Endodermal cell (in vitro differentiated cells): ENCODE measurements at places on chromosomes 2 and 18. TPM values are rescaled to one million over a fixed set of nuclear protein-coding genes. Genes with fewer than 3 reads are reported as not detected.

Gene MC2R
- total RNA-seq = not detected in 3 replicates

Gene DES
- 1.1 and 1.6 TPM in 2 replicates for total RNA-seq

DNA sequence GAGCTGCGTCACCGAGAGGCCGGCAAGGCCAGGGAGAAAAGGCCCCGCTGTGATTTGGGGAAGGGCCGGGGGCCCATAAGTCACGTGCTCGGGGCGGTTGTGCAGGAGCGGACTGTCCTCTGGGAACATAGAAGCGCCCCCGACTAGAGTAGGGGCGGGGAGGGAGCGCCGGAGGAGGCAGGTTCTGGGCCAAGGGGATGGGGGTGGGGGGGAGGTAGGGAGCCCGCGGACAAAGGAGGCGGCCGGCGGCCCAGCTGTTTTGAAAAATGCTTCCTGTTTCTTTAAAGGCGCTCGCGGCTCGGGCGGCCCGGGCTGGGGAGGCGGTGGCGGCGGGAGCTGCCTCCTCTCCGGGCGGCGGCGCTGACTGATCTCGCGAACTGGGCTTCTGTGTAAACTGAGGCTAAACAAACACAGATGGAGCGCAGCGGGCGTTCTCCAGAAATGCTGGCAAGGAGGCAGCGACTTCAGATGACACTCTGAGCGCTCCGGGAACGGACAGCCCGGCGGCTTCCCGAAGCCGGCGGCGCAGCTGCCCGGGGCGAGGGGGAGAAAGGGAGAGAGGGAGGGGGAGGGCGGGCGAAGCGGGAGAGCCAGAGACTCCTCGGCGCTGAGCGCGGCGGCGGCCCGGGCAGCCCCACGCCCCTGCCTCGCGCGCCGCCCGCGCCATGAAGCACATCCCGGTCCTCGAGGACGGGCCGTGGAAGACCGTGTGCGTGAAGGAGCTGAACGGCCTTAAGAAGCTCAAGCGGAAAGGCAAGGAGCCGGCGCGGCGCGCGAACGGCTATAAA, at the start of gene ATOH8:
Gene ATOH8 (plus strand): TSS at position 467 of the 788 bp plus-strand sequence. CDS start 199 bp downstream, at position 666.
- peak; percentile 90 for DNase-seq
- no peaks in the 10 kb centered on the region for H3K36me3 ChIP-seq
- H3K4me3 ChIP-seq = peak within 1 kb of the TSS; percentile 76
- H3K4me1 ChIP-seq = peaks cover 6% of the 10 kb centered on the region

DNA sequence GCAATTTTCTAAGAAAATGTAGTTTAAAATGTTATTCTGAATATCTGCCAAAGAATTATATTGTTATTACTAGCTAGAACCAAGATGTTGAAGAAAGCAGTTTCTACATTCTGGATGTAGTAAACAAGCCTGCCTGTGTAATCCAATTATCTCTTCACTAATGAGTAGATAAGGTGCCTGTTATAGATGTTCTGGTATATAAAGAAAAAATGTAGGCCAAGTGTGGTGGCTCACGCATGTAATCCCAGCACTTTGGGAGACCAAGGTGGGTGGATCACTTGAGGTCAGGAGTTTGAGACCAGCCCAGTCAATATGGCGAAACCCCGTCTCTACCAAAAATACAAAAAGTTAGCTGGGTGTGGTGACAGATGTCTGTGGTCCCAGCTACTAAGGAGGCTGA, 28.9 kb downstream of the CD302 start:
- H3K36me3 ChIP-seq = peaks cover 88% of the 10 kb centered on the region
- H3K27me3 ChIP-seq = no peaks in the 10 kb centered on the region
- DNase-seq = no peak
- no peak overlapping the region for H3K27ac ChIP-seq

DNA sequence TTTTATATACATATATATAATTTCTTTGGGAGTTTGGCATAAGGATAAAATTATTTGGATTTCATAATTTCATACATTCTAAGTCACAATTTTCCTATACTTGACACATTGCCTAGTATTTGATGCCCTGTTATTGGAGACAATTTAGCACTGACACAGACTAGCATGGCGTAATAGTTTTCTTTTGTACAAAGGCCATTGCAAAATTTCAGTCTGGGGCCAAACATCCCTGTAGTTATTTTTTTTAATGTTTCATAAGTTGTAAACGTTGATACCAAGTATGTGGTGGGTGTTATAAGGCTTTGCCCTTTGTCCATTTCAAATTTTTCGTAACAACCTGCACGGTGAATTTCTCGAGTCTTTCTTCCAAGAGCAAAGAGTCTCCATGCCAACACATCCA, 95.7 kb upstream of the NRP2 start:
- H3K4me1 ChIP-seq = no peaks in the 10 kb centered on the region
- DNase-seq = no peak
- no peaks in the 10 kb centered on the region for H3K27me3 ChIP-seq
- H3K27ac ChIP-seq = no peak overlapping the region
- H3K36me3 ChIP-seq = no peaks in the 10 kb centered on the region
- H3K4me3 ChIP-seq = no peak overlapping the region

Gene SMYD1
- total RNA-seq = not detected in 2 replicates

DNA sequence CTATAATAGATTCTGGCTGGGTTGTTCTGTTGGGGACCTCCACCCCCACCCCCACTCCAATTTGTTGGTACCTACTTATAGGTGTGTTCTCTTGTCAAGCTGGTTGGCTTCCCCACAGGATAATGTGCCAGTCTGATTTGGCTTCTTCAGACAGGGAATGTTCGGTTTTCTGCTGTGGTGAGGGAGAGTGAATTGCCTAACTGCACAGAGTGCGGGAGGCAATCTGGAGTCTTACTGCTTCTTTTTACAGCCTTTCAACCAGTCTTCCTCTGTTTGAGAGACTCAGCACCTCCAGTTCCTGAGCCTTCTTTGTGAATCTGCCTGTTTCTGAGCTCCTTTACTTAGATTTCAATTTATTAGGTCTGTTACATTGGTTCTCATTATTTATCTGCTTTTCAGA, 27.4 kb upstream of the SNORC start:
- peaks cover 74% of the 10 kb centered on the region for H3K36me3 ChIP-seq
- no peaks in the 10 kb centered on the region for H3K4me1 ChIP-seq
- no peak overlapping the region for H3K4me3 ChIP-seq
- no peak for DNase-seq

Gene TCF23
- not detected in 2 replicates for total RNA-seq

DNA sequence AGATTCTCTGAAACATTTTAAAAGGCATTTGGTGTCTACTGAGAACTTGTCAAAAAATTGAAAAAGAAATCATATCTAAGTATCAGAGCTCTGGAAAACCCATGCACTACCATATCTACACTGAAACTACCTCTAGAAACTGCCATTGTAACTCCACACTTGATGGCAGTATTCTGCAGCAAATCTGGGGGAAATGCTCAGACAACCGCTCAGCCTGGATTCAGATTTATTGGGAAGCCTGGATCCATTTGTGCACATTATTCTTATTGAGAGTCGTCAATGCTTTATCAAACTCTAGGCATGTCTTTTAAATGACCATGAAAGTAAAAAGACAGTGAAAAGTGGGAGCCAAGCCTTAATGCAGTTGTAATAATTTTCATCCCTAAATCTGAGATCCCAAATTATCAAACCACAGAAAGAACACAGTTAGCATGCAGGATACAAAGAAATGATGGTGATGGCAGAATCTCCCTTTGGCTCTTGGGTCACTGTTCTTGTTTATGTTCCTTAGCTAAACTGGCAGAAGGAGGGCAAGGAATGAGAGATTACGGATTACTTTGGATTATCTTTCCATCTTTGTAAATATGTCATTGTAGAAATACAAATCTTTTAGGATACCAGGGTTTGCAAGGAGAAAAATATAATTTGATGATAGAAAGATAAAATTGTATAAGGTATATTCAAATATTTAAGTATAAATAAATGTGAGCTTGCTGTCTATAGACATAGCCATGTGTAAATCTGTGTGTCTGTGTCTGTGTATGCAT, 512.1 kb upstream of the SYT4 start:
- no peaks in the 10 kb centered on the region for H3K36me3 ChIP-seq
- no peak overlapping the region for H3K4me3 ChIP-seq
- no peaks in the 10 kb centered on the region for H3K4me1 ChIP-seq
- no peak for DNase-seq
- no peaks in the 10 kb centered on the region for H3K27me3 ChIP-seq

- H3K27me3 ChIP-seq = no peaks in the 10 kb centered on the region
- H3K4me3 ChIP-seq = no peak overlapping the region
- H3K36me3 ChIP-seq = no peaks in the 10 kb centered on the region
- DNase-seq = peak; percentile 13
- H3K27ac ChIP-seq = no peak overlapping the region
- H3K4me1 ChIP-seq = no peaks in the 10 kb centered on the region
Observed at GRCh38 chr2:240404174-240404852, 31.1 kb upstream of the GPC1 start.

DNA sequence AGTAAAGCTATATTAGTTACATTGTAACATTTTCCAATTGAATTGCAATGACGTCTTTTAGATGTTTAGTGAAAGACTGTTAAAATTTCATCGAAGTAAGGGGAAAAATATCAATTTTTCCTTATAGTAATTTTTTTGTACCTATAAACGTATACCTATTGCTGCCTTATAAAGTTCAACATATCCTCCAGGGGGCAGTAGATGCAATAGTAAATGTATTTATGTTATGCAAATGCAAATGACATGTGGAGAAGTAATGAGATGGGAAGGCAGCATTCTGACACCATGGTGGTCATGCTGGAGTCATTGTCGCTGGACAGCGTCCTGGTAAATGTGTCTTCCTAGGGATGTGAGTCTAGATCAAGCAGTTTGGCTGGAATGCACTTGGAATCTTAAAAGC, 38.7 kb downstream of the MSTN start:
- no peak overlapping the region for H3K4me3 ChIP-seq
- peaks cover 4% of the 10 kb centered on the region for H3K4me1 ChIP-seq
- no peak overlapping the region for H3K27ac ChIP-seq
- H3K27me3 ChIP-seq = no peaks in the 10 kb centered on the region
- peak; percentile 49 for DNase-seq

Gene C2orf78
- total RNA-seq = not detected in 3 replicates

DNA sequence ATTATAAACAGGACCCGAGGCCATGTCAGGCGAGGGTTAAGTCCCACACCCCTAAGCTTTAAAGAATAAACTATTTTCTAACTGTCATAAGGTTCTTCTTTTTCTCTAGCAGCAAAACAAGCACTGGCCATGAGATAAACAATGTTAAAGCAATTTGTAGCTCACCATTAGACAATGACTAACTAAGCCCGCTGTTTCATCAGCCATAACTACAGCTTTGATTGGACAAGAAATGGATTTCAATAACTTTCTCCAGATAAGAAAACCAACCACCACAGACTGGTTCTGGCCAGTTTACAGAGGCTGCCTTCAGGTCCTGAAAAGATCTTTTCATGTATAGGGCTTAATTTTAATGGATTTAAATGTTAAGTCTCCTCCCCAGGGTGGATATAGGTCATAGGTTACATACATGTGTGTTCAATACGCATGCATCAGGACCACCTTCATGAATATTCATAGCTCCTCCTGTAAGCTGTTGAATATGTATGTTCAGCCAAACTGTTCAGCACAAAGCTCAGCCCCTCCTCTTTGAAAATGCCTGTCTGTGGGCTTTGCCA, 108.7 kb upstream of the RAB6C start:
- H3K4me3 ChIP-seq = no peak overlapping the region
- H3K27ac ChIP-seq = no peak overlapping the region
- DNase-seq = peak; percentile 20
- peaks cover 3% of the 10 kb centered on the region for H3K4me1 ChIP-seq
- no peaks in the 10 kb centered on the region for H3K36me3 ChIP-seq

Gene LAMA1
- total RNA-seq = 140 and 198 TPM in 2 replicates
